NCI-H446 (cell line): ENCODE measurements at places on chromosomes 16 and 17.

DNA sequence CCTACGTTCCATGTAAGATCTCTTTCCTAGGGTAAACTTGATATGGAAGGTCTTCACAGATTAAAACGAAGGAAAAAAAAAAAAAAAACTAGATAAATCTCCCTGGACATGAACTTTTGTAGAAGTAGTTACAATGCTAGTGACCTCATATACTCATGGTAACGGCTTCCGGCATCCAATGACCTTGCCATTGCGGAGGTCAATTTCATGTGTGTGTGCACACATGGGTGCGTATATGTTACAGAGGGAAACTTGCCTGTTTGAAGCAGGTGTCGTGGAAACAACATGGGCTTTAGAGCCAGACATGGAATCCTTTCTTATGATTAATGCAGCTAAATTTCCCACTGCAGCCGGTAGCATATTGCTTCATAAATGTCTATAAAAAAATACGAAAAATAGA is 435.5 kb downstream of the MAF start:
- no peak for DNase-seq

DNA sequence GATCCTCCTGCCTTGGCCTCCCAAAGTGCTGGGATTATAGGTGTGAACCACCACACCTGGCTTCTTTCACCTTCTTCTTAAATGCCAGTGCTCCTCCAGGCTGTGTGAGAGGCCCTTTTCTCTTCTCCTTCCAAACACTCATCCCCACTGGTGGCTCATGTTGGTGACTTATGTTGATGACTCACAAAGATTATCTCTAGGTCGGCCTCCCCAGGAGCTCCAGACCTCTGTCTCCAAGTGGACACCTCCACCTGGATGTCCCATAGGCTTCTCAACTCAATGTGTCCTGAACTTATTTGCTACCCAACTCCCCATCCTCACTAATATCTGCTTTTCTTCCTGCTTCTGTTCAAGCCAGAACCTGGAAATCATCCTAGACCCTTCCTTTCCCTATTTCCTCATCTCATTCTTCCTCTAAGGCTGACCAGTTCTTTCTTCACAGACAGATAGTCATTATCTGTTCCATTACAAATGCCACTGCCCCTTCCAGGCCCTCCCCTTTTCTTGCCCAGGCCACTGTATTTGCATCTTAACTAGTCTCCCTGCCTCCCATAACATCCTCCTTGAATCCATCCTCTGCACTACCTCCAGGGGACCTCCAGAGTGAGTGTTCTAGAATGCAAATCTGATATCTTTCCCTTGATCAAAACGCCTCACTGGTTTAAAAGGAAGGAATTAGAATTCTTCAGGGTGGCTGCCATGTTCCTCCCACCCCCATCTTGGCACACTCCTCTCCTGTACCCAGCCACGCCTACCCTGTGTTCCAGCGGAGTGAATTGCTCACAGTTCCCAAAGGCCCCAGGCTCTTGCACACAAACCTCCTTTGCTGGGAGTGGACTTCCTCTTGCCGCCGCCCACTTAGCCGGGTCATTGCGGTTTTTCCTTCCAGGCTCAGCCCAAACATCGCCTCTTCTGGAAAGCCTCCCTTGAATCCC is 34.8 kb upstream of the FBXO47 start:
- no peak for DNase-seq

- DNase-seq, result no peak
Observed at GRCh38 chr17:40338941-40339649, 25.4 kb downstream of the GJD3 start.

GRCh38 chr16:9434659-9435058 is 343.2 kb downstream of the HAPSTR1 start:
- no peak for DNase-seq

DNA sequence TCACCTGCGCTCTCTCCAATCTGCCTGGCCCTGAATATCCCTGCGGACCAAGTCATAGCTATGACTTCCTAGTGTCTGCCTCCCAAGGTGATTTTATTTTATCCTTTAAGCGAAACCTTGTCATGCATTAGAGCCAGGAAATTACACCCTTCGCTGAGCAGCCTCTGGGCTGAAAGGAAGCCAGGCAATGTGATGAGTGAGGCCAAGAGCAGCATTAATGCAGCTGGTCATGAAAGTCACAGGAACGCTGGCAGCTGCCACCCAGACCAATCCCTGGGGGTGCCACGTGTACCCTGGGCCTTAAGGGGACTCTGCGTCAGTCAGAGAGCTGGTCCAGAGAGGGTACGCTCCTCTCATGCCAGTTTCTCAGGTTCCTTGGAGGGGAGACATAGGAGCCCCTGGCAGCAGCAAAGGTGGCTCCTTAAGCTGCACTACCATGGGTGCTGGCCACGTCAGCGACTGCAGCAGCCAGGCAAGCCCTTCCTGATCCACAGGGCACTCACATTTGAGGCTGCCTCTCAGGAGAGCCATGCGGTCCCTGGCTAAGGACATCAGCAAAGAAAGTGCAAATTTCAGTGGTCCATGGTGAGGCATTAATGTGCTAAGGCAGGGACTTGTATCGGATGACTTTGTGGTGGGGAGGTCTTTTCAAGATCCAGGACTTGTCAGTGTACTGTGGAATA is 42.7 kb upstream of the WSCD1 start:
- peak; percentile 74 for DNase-seq

GRCh38 chr16:81546781-81547180 is 102.2 kb downstream of the CMIP start:
- DNase-seq, result no peak

DNA sequence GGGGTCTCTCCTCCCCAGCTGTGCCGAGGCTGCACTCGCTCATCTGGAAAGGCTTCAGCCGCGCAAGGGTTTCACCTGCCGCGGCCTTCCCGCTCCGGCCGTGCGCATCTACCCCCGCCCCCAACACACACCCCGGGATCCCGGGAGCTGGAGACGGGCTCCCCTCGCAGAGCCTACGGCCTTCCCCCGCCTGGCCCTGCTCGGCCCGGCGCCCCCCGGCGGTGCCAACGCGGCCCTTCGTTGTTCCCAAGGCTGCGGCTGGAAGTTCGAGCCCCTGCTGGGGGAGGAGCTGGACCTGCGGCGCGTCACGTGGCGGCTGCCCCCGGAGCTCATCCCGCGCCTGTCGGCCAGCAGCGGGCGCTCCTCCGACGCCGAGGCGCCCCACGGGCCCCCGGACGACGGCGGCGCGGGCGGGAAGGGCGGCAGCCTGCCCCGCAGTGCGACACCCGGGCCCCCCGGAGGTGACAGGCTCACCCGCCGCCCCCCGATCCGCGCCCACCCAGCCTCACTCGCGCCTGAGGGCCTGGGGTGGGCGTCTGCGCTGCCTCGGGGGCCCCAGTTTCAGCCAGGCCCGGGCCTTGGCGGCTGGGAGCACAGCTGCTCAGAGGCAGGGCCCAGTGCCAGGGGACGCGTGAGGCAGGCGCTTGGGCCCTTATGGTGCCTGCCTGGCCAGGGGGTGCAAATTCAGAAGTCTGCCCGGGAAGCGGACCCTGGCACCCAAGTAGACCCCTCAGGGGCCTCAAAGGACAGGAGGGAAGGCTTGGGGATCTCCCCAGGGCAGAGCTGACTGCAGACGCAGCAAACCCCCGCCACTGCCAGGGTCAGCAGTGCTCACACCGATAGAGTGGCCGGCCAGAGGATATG is 11.2 kb downstream of the GALK1 start:
- DNase-seq, result no peak

- no peak for DNase-seq
Observed at GRCh38 chr17:18185391-18185790, 1.8 kb downstream of the ALKBH5 start.

DNA sequence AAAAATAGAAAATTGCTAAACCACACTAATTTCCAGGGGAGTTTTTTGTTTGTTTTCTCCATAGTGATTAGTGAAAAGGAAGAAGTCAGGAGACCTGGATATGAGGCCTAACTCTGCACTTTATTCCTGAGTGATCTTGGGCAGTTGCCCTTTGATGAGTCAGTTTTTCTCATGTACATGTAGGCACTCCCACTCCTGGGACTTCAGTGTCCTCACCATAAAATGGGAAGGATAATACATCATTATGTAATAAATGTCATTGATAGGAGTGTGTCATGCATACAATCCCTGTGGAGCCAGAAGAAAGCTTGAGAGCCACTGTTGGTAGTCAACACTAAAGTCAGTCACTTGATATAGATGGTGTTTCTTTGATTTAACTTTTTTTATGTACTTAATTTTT is 32.5 kb downstream of the WIPF2 start:
- DNase-seq, result no peak
